ENCODE measurements at places on chromosomes 16 and 17.

- no peak for DNase-seq
Measured at GRCh38 chr17:44492706-44493272, 10.4 kb downstream of the GPATCH8 start.

GRCh38 chr16:55875273-55875672 is at the start of gene CES5A:
CES5A (minus strand) TSS chr16:55875373; CDS start chr16:55875221, 152 bp downstream.
- no peak for DNase-seq

DNA sequence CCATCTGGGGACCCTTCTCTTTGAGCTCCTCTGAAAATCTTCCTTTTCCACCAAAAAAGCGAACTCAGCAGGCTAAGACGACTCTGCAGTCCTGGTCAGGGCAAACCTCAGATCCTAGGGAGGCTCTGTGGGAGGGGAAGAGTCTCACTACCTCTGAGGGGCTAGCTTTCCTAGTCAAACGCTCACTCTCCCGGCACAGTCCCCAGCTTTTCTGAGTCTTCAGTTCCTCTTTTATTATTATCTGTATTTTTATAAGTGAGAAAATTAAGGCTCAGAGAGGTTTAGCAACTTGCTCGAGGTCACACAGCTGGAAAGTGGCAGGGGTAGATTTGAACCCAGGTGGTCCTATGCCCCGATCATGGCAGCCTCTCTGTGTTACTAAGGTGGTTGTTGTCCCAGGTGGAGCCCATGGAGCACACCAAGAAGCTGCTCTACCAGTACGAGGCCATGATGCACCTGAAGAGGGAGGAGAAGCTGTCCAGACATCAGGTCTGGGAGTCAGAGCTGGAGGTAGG is 9.1 kb upstream of the KATNB1 start:
- DNase-seq = no peak

DNA sequence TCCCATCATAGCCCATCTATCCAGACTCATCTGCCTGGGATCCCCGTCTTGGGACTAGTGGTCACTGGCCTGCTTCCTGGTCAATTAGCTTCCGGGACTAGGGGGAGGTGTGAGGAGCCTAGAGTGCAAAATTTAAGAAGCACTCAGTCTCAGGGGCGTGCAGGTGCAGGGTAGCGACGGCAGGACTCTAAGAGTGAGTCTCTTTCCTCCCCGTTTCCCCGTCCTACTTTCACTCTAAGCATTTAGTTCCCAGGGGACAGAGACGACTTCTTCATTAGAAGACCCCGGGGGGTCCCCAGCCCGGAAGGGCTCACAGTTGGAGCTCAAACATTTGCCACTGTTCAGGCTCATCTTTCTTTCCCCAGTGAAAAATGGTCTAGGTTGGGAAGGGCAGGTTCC is 677 bp upstream of the ZNHIT3 start:
- no peak for DNase-seq

- peak; percentile 77 for DNase-seq
Measured at GRCh38 chr17:37373530-37374159, 2.1 kb upstream of the C17orf78 start.

- DNase-seq = no peak
Measured at GRCh38 chr17:17876959-17877528, 40.3 kb upstream of the SREBF1 start.

GRCh38 chr17:61385577-61386236 is 13.9 kb upstream of the TBX2 start:
- DNase-seq = no peak

DNA sequence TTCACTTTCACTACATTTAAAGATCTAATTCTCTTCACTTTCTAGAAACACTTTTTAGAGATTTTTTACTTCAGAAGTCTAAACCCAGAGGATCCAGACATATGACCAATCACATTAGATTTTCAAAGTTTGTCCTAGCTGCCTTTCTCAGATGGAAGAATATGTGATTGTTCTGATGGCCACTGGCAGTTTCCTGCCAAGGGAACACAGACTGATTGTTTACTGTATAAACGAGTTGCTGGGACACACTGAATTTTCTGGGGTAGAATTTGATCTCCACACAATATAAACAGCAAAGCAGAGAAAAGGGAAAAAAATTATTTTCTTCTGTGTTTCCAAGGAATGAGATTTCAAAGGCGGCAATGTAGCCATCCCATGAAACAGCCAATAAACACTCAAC is 480.0 kb downstream of the TOX3 start:
- DNase-seq = peak; percentile 72

DNA sequence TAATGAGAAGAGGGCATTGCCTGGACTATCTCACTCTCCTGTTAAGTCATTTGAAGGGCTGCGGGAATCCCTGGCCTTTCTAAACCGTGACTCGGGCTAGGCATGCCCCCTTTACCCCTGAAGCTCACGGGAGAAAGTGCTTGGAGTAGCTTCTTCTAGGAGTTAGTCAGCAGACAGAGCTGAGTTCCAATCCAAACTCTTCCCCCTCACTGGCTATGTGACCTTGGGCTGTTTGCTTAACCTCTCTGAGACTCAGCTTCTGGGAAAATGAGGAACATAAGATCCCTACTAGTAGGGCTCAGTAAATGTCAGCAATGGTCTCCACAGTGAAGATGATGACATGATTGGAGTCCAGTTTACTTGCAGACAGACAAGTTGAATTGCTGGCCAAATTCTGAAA is 5.7 kb upstream of the B9D1 start:
- no peak for DNase-seq

- DNase-seq = peak; percentile 27
Measured at GRCh38 chr17:82519971-82520903, 705 bp downstream of the FOXK2 start.

DNA sequence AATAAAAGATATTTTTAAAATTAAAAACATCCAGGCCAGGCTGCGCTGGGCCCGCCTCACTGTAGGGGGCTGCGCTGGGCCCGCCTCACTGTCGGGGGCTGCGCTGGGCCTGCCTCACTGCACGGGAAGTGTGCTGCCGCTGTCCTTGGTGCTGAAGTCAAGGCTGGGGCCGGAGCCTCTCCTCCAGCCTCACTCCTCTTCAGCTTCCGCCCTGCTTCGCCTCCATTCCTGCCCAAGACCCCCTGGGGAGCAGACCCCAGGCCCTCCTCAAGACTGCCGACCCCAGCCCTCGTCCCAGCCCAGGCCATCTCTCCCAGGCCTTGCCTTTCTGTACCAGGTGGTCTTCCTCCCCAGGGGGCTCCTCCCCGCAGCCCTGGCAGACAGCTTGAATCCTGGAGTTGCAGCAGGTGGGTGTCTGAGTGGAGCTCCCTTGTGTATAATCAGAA is 26.2 kb downstream of the ENDOV start:
- DNase-seq = no peak
